Breast epithelium (tissue), 4 donors: ENCODE measurements at places on chromosomes 4 and X.

- DNase-seq: no peak
Observed at GRCh38 chr4:152264106-152264505, 271.8 kb downstream of the FBXW7 start.

GRCh38 chr4:8221476-8221875 lies 22.4 kb downstream of the SH3TC1 start:
- DNase-seq: no peak

GRCh38 chrX:74853255-74853654 lies 72.0 kb downstream of the NEXMIF start:
- DNase-seq: no peak

DNA sequence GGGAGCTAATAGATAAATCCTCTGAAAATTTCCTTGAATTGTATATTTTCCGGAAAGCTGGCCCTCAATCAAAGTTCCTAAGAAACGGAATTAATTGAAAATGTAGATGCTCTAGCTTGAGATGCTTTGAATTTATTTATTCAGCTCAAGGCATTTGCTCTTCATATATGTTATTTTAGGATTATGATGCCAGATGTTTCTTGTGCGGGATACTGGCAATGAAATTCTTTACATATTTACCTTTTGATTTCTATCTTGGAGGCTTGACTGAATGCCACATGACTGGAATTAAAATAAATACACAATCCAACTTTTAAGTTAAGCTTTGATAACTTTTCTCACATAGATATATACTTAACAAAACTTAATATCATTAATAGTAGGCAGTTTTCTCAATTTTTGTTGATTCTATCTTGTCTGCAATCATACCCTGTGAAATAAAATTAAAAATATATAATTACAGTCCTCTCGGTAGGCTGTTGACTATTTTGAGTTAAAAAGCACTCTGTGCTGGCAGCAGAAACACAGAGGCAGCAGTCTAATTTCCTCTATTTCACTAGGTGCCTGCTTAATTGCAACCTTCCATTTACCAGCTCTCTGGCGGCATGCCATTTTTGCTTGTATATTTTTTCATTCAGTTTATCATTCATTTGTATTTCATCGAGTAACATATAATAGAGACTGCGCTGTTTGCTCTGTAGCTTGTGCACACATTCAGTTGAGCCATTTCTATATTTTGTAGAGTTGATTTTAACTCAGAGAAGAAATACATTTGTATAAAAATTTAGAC lies 991.5 kb downstream of the ADGRL3 start:
- no peak for DNase-seq

DNA sequence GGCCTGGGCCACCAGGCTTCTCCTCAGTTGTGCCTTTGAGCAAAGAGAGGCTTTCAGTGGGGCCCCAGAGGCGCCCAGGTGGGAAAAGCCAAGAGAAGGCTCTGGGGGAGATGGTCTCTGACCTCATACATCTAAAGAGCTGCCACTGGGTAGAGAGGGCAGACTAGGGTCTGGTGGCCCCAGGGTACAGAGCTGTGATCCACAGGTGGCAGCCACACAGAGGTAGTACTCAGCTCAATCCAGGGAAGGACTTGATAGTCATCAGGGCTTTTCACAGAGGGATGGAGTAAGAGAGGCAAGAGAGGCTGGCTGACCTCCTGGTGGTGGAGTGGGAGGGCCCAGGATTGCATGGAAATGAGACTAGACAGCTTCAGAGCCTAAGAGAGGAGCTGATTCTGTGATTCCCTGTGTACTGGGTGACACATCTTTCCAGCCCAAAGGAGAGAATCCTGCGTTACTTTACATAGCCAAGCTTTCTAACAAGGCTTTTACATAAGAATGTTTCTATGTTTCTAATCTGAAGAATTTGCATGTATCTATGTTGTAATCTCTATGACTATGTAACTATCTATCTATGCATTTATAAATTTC lies 53.2 kb upstream of the PJA1 start:
- no peak for DNase-seq

DNA sequence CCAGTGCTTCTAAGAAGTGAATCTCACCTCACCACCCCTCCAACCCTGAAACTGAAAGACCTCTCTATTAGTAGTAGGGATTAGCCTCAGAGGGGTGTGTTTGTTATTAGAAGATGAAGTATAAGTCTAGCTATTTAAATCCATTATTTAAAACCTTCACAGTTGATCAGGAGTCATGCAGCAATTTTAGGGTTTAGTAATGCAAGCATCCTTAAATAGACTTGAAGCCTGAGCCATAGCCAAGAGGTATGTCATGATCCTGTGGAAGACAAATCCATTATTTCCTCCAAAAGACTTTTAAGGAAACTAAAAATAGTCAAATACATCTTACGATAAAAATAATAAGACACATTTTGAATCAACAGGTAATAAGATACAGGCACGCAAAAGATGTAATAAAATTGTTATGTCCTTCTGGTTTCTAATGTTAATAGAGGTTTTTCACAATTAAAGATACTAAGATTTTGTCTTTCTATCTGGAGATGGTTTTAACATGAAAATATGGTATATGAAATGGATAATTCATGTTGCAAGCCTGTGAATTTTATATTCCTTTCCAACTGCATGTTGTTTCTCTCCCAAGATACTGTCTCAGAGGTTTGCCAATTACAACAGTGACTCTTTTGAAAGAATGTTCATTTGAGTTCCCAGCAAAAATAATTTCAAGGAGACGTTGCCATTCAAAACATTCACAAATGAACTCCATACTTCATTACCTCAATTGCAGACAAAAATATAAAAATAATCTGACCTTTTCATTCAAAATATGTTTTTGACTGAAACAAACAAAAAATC lies 68.0 kb downstream of the LUZP4 start:
- DNase-seq: no peak

DNA sequence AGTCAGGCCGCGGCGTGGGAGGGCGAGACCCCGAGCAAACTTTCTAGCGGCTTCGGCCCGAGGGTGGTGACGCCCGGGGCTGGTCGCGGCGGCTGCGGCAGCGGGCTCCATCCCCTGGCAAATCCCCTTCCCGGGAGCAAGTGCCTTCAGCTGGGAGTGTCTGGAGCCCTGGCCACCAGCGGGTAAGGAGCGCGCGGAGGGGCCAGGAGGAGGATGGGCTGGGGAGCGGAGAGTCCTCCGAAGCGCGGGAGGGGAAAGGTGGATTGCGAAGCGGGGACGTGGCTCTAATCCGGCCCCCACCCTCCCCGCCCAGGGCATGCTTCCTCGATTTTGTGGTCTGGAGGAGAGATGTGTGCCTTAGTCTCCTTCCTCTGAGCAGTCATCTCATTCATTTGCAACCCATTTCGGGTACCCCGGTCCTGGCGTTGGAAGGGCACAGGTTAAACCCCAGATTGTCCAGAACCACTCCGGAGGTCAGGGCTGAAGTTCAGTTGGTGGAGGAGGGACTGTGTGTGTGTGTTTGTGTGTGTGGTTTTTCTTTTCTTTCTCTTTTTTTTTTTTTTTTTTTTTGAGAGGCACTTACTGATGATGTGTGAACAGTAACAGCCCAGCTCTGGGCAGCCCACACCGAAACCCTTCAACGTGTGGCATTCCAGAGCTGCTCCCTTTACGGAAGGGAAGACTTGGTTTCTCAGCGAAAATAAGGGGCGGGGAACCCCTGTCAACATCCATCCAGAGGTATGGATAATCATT lies 516 bp downstream of the SGMS2 start:
- DNase-seq: peak; percentile 34

GRCh38 chr4:118307643-118308042 lies 45.2 kb downstream of the PRSS12 start:
- no peak for DNase-seq

DNA sequence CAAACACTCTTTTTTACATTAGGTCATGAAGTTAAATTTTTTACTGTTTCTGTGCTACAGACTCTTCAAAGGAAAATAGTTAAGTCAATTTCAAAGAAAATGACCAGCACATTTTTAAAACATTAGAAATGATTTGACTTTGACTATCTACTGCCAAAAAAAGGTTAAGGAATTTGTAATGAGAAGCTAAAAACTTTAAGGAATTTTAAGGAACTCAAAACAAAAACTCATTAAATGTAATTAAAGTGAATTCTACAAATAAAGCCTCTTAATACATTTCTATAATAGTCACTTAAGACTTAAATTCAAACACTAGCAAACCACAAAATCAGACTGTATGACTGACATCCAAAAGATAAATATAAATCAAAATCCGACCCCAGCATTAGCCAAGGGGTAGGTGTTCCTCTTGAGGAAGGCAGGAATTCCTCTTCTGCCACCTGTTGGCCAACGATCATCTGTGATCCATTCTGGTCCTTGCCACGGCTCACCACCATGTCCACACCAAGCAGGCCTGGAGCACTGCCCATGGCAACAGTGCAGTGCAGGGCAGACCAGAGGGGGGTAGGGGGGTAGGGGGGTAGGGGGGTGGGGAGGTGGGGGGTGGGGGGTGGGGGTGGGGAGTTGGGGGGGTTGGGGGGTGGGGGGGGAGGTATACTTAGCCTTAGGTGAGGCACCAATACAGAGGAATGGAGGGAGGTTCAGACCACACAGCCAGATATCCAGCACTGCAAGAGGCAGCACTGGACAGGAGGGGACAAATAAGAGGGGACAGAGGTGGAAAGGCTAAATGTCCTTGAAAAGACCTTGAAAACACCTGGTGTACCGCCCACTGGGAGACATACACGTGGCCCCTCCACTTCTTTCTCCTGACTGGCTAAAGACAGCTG lies 287.4 kb downstream of the CHIC1 start:
- no peak for DNase-seq

- no peak for DNase-seq
Observed at GRCh38 chr4:24547979-24548378, 36.4 kb downstream of the DHX15 start.

- no peak for DNase-seq
Observed at GRCh38 chrX:40761762-40762161, 26.4 kb upstream of the MED14 start.

DNA sequence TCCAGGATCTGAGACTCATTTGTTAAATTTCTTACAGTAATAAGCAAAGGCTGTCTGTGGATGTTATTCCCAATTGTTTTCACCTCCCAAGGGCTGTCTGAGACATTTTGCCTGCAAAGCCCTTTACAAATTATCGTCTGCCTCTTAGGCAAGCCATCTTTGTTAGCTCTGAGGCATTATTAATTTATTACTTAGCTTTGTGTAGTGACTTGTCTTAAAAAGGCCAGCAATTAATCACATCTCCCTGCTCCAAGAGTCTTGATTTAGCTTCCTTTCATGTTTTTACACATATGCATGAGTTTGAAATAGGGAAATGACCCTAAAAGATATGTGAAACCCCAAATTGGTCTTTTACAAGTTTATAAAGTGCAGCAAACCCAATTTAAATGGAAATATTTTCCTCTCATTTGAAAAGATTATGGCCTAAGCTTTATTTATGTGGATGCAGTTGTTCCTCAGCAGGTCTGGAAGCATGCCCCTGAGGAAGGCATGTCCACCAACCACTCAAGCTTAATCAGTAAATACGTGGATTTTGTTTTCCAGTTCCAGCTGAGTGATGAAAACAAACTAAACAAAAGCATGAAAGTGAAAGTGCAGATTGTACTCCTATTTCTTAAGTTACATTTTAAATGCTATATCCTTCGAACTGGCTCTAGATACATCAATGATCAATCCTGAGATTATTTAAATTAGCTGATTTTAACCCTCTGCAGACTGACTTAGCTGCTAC lies 173.6 kb upstream of the LNX1 start:
- DNase-seq: no peak

DNA sequence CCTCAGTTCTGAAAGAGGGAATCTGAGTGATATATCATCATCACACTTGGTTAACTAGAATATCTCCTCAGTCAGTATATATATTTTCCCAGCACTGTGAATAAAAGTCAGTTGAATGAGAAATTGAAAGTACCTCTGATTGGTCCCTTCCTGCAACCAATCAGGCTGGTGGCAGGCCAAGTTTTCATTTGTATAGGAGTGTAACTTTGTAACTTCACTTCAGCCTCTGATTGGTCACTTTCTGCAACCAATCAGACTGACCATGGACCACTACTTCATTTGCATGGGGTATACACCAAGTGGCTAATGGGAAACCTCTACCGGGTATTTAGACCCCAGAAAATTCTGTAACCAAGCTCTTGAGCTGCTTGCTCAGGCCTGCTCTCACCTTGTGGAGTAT lies 2.0 kb upstream of the PGK1 start:
- no peak for DNase-seq

DNA sequence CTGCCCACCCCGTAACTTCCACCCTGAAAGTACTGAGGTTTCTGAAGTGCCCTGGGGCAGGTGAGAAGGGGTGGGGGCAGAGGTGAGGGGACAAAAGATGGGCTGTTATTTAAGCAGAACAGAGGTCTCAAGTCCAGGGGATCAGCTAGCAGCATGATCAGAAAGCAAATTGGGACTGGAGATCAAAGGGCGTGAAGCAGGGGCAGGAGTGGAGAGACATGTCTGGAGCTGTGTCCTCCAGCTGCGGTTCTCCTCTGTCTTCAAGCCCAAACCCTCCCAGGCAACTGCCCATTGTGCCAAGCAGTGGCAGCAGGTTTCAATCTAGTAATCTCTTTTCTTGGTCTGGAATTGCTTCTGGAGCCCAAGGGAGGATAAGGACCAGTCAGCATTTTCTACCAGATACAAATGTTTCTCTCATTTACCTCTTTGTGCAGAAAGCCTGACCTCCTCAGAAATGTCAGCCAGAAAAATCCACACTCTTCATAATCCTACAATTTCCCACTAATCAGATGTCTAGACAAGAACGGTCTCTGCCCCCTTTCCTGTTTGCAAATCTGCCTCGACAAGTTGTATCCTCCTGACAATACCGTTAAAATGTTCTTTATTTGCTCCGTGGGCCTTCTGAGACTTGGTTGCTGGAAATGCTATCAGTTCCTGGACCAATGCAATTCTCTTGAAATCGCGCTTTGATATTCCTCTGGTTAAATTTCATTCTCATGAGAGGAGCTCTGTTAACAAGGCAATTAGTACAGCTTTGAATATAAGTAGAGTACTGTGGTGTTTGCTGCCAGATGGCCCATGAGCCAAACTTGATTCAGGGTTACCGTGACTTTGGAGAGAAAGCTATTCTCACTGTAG lies 23.2 kb upstream of the RASL11B start:
- DNase-seq: no peak

- DNase-seq: no peak
Observed at GRCh38 chrX:154408659-154409221, 314 bp downstream of the DNASE1L1 start.

DNA sequence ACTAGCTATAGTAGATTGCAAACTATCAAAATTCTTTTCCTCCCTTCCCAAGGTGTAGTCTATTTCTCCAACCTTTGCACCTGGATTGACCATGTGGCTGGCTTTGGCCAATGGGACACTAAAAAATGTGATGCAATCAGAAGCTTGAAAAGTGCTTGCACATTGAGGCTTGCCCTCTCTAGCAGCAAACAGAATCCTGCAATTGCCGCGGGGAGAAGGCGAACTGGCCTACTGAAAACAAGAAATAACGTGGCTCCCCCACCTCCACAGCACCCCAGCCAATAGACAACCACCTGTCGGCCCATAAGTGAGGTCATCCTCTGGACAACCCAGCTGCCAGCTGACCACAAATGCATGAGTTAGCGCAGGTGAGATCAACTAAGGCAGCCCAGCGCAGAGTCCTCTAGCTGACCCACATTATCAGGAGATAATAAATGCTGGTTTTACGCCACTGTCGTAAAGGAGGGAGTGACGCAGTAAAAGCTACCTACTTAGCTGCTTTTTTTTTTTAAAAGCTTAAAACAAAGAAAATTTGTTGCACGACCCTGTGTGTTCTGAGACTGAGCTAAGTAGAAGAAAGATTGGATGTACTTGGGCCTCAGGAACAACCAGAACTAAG lies 95.2 kb downstream of the GK start:
- DNase-seq: no peak

- DNase-seq: no peak
Observed at GRCh38 chr4:11011249-11011648, 326.7 kb upstream of the CLNK start.

- DNase-seq: no peak
Observed at GRCh38 chrX:152843852-152844251, 13.0 kb downstream of the NSDHL start.

- no peak for DNase-seq
Observed at GRCh38 chrX:147981038-147981752, at the start of gene FMR1NB. Gene FMR1NB (plus strand): TSS chrX:147981337. CDS start chrX:147981403, 66 bp downstream.
